ENCODE measurements at places on chromosomes 4 and X.

DNA sequence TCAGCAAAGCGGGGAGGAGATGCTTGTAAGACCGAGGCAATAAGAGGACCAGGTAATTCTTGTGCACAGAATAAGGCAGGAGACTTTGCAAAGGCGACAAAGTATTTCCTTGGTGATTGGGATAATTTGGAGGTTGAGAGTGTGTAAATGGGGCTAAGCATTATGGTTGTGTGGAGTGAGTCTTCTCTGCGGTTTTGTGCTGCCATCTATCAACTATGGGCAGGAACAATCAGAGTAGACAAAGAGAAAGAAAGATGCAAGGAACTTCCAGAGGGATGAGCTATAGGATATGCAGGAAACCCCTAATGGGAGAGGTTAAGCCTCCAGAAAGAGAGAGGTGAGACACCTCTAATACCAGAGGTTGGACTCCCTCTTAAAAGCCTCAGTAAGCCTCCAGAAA, 339.8 kb downstream of the PAPSS1 start:
- DNase-seq: no peak

DNA sequence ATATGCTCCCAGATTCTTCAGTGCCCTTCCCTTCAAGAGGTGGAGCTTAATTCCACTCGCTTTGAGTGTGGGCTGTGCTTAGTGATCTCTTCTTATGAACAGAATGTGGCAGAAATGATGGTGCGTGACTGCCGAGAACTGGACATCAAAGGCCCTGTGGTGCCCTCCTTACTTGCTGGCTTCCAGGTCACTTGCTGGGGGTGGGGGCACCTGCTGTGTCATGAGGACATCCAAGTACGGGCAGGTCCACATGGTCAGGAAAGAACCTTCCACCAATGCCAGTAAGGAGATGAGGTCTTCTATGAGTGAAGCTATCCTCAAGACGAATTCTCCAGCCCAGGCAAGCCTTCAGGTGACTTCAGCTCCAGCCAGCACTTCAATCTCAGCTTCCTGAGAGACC, 95.8 kb downstream of the FAM53A start:
- DNase-seq: no peak

- DNase-seq: no peak
Measured at GRCh38 chrX:69031181-69031580, 134.1 kb downstream of the PJA1 start.

DNA sequence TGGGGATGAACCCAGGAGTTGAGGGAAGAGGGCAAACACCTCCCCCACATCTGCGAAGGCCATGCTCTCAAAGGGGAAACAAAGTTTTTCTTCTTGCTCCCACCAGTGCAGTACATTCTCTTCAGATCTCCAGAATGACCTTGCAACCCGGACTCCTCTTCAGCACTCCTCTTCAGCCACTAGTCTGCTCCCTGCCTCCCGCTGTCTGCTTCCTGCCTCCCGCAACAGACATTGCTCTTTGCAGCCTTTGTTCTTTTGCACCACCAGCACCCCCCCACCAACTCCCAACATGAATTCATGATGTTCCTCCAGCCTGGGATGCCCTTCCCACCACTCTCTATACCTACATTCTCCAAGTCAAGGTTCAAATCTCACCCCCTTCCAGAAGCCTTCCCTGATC, 32.1 kb downstream of the UTP14A start:
- DNase-seq: no peak

DNA sequence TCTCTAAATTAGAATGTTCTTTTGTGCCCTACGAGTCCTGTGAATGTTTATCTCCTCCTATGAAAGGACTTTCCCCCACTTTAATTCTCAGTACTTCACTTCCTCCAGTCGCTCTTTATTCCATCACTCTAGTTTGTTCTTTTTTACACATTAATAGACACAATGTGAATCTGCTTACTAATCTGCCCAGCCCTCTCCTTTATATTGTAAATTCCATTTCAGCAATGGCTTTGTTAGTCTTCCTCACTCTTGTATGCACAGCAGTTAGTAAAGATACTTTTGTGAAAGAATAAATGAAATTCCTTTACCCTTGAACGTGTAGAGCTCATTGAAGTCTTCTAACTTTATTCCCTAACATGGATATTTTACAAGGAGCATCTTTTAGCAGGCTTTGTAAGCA, 255.3 kb downstream of the GALNTL6 start:
- no peak for DNase-seq

DNA sequence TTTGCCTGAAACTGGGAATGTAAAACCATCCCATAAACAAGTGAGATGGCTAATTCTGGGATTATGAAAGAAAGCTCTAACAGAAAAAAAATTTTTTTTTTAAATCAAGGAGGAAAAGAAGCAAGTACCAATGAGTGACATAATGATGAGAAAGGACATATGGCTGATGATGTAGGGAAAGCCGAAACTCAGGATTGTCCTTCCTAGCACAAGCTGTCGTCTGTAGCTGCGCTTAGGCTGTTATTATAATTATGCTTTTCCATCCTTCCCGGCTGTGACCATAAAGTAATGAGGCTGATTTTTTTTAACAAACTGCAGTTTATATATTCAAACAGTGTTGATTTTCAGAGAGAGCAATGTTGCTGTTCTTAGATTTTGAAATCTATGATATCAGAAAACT, 209.8 kb upstream of the NOCT start:
- DNase-seq: no peak
